Non-pigmented ciliary epithelial cell (primary cell): ENCODE measurements at places on chromosomes 3 and 15.

- no peak for DNase-seq
Measured at GRCh38 chr3:195717852-195718476, 2.8 kb upstream of the MUC20 start.

DNA sequence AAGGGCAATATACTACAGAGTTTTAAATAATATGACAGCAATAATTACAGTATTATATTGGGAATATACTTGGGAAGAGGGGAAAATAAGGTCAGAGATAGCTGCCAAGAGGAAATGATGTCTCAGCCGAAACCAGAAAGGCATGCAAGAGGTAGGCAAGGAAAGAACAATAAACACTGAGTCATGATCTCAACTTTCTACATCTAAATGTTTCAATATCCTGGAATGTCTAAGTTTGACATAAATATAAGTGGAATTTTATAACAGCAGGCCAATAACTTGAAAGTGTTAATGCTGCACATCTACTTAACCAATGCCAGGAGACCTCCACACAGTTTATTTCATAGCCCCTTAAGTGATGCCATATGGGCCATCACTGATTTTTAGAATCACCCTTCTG, 99.8 kb upstream of the CPNE4 start:
- DNase-seq = peak; percentile 91

DNA sequence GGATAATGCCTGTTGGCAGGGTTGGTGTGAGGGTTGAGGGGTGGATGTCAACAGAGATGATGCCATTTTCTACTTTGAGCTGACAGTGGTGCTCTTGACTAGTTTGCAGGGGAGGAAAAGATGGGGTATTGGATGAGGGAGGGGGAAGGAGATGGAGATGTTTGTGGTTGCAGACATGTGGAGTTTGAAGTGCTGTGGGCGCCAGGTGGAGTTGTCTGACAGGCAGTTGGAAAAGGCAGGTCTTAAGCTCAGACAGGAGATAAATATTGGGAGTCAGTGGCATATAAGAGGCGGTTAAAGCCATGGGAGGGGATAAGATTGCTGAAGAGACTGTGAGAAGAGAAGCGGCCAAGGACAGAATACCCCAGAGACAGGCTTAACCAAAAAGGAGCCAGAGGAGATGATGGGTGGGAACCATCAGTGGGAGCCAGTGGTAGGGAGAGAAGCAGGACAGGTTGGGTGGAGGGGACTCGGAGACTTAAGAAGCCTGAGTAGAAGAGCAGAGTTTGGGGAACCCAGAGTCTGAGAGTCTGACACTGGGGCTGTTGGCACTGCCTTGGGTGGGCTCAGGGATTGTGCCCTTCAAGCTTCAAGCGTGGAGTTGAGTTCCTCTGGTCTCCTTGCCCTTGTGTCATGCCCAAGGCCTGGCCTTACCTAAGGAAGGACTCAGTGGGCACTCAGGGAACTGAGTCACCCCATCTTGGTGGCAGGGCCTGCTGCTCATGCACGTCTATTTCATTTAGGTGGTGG, 13.9 kb downstream of the COPG1 start:
- DNase-seq = no peak

DNA sequence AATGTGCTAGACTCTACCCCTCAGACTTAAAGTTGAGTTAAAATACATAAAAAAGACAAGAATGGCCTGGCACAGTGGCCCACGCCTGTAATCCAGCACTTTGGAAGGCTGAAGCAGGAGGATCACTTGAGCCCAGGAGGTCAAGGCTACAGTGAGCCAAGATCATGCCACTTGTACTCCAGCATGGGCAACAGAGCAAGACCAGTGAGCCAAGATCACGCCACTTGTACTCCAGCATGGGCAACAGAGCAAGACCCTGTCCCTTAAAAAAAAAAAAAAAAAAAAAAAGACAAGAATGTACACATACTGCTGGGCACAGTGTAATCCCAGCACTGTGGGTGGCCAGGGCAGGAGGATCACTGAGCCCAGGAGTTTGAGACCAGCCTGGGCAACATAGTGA, 17.4 kb downstream of the DIS3L start:
- DNase-seq = no peak

DNA sequence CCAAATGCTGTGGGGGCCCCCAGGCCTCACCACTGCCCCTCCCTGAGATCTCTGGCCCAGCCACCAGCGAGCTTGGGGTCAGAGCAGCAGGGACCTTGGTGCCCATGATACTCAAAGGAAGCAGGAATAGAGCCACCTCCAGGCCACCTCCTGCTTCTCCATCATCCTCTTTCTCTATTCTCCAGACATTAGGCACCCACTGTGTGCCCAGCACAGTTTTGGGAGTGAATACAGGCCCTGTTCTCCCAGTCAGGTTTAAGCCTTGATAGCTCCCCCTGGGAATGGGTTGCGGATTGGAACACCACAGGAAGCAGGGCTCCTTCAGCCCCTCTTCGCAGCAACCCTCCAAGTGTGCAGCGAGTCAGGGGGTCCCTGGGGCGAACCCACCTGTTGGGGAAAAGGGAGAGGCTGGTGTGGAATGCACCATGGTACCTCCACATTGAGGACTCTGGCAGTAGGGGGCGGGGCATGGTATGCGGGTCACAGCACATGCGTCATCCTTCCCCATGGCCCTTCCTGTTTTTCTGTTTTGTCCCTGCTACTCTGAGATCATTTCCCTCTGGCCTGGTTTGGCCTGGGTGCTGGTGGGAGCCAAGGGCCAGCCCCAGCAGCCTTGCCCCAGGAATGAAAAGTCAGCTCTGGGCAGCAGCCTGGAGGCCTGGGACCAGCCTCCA, 14.2 kb upstream of the SEMA3B start:
- no peak for DNase-seq

DNA sequence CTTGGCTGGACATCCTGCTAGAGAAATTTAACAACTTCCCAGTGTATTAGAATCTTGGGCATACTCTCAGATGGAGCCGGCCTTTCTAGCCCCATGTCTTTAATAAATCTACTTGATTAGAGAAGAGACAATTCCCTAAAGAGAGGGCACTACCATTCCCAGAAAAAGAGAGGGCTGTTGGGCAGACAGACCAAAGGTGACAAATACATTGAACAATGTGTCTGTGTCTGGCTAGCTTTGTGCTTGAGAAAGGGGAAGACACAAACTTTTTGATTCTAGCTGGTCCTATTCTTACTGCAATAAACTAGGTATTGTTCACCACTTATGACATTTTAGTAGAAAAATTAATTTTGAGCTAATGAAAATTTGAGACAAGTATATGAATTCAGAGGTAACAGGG, 57.7 kb downstream of the DUT start:
- no peak for DNase-seq

DNA sequence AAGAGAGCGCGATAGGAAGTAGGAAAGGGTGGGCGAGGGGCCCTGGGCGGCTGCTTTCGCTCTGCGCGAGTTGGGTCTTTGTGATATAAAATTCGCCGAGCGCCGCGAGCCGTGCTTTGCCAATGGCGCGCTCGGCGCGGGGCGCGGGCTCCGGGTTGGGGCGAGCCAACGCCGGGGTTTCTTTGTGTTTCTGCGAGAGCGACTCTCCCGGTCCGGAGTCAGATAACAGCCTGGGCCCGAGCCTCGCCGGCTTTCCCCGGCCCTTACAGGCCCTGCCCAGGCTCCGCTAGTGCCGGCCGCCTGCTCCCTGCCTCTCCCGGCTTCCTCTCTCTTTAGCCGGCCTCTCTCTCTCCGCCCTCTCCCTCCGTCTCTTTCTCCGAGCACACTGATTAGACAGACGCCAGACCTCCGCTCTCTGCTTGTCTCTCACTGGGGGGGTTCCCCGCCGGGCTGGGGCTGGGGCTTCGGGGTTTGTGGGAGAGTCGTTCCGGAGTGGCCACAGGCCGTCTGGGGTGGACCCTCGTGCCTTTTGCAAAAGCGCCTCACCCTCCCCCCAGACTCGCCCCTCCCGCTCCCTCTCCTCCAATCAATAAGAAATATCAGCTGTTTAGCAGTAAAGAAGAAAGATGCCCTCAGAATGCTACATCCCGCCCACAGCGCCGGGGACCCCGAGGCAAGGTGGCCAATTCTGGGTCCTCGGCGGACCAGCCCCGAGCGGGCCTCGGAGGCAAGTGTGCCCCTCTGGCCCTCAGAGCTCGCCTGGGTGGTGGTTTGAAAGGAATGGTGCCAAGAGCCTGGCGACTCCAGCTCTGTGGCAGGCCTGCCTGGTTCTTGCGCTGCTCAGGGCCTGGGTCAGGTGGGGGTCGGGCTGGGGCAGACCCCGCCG, 2.9 kb downstream of the NR2F2 start:
- no peak for DNase-seq

- peak; percentile 80 for DNase-seq
Measured at GRCh38 chr15:82132742-82133141, 86.9 kb upstream of the MEX3B start.

GRCh38 chr3:45687828-45688193, 1.4 kb upstream of the SACM1L start:
- no peak for DNase-seq

GRCh38 chr3:189278221-189278620, 106.5 kb downstream of the TPRG1 start:
- DNase-seq = no peak

GRCh38 chr15:77475001-77475400, 54.3 kb downstream of the HMG20A start:
- DNase-seq = no peak

GRCh38 chr3:45017821-45018220, 8.3 kb upstream of the CLEC3B start:
- DNase-seq = no peak

DNA sequence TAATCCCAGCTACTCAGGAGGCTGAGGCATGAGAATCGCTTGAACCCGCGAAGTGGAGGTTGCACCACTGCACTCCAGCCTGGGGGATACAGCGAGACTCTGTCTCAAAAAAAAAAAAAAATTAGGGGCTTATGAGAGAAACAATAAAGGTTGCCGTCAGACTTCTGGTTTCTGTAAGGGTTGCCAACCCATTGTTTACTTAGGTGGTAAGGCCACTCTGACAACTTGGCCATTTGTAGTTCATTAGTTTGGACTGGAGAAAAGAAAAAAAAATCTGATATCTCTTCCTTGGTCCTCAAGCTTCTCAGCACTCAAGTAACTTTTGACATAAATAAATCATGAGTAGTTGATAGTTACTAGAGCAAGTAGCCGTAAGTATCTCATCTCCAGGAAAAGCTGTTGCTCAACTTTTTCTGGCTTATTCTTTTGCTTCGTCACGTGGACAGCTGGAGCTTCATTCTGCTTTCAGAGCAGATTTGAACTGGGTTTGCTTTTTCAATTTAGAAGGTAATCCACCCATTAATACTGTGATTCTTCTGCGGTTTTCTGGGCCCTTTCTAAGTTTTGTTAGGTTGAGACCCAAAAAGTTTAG, 9.4 kb downstream of the SNX1 start:
- DNase-seq = no peak

- no peak for DNase-seq
Measured at GRCh38 chr15:62173215-62173614, 8.1 kb upstream of the C2CD4B start.

- DNase-seq = no peak
Measured at GRCh38 chr3:40427045-40427669, 30.0 kb upstream of the RPL14 start.

DNA sequence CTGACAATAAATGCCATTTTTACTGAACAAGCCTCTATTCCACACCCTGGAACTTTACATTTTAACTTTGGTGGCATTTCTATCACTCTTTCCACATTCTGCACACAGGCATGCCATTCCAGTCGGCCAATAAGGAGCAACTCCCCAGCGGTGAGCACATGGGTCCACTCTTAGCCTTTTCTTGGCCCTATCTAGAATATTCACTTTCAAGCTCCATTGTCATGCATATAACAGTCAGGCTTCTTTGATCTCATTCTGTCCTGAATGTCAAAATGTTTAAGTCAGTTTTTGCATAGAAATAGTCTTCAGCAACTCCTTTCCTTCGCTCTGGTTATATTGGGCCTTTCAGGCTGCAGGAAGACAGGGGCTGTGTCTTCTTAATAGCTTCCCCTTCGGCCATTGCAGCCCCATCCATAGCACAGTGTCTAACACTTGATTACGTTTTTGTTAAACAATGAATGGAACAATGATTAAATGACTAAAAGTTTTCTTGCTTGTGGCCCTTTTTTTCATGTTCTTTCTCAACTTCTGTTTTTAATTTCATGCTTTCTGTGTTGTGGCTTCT, 427.3 kb downstream of the MFSD1 start:
- DNase-seq = no peak

GRCh38 chr3:178795349-178795748, 259.1 kb downstream of the KCNMB2 start:
- no peak for DNase-seq

- DNase-seq = no peak
Measured at GRCh38 chr15:69669446-69669845, 216.8 kb downstream of the RPLP1 start.

GRCh38 chr15:73022161-73022560, 30.1 kb upstream of the NEO1 start:
- no peak for DNase-seq

- no peak for DNase-seq
Measured at GRCh38 chr15:39629906-39630305, 49.0 kb downstream of the THBS1 start.

- DNase-seq = peak; percentile 79
Measured at GRCh38 chr3:190205739-190206138, 85.0 kb upstream of the P3H2 start.

DNA sequence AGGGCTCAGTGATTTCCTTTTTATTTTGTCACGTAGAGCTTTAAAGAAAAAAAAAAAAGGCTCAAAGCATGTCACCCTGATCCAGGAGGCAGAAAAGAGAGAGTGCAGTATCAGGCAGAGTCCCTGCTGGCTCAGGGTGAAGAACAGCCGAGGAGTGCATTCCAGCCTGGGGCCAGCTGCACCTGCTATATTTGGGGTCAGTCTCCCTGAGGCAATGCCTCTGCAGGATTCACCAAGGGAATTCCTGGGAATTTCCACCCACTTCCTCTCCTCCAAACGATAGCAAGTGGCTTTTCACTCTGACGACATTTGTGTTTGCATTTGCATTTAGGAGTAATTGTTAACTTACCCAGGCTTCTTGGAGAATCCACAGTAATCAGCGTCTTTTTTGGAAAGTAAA, 202.9 kb upstream of the CTNNB1 start:
- DNase-seq = no peak

GRCh38 chr15:42726114-42726513, 10.8 kb downstream of the CDAN1 start:
- DNase-seq = no peak

DNA sequence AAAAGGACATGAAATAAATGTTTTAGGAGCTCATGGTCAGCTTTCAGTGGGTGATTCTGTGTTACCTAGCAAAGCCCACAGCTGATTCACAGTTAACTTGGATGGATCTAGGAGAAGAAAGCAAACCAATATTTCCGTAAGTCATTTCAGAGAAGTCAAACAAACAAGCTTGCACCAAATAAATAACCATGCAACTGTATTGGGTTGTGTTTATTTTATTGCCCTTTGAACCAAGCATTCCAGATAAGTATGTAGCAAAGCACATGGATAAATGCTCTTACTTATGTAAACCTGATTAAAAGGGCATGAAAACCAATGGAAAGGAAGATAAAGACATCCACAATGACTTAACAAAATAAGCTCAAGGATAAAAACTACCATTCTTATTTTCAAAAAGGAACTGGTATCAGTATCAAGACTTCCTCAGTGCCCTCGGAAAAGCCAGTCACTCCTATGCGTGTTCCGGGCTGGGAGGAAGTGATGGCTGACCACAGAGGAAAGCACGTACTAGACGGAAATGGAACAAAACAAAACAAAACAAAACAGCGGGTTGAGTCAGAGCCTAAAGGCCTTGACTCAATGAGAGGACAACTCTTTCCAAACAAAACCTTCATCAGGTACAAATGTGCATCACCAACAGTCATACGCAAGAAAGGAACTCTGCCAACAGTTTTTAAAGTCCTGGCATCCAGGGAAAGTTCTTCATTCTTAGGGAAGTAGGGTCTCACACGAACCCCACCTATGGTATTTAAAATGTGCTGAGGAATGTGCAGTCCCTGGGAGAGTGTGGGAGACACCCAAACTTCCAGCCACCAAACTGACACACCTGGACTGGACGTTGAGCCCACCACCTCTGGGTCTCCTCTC, 103.3 kb downstream of the SNRK start:
- DNase-seq = peak; percentile 47
